ENCODE measurements at places on chromosomes 2 and 18. TPM values are rescaled to one million over a fixed set of nuclear protein-coding genes. Genes with fewer than 3 reads are reported as not detected.

TBC1D8 gene
- total RNA-seq, result 1.4 TPM

GRCh38 chr2:138720035-138720838 lies 60.0 kb downstream of the NXPH2 start:
- no peak for DNase-seq

DNA sequence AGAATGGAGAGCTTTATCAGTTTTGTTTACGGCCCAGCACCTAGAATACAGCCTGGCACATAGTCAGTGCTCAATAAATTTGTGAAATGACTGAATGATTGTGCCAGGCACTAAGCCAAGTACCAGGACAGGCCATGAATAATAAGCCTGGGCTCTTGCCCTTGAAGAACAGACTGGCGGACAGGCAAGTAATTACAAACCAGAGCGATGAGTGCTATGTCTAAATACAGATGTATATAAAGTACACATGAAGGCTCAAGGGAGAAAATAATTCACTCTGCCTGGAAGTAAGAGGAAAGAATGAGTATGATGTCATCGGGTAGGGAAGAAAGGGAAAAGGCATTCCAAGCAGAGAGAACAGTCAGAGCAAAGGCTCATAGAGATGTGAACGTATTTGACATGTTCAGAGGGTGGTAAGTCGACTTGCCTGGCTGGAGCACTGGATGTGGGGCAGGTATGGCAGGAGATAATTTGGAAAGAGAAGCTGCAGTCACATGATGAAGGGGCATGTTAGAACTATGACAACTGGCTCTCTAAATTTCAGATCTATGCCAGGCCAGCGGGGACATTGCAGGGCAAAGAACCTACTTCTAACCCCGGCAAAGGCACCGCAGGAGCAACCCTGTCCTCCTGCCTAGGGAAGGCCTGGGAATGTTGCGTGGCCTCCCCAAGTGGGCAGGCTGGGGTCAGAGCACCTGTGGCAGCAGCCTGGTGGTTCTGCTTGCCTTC lies 119.1 kb upstream of the STPG4 start:
- no peak for DNase-seq

DNA sequence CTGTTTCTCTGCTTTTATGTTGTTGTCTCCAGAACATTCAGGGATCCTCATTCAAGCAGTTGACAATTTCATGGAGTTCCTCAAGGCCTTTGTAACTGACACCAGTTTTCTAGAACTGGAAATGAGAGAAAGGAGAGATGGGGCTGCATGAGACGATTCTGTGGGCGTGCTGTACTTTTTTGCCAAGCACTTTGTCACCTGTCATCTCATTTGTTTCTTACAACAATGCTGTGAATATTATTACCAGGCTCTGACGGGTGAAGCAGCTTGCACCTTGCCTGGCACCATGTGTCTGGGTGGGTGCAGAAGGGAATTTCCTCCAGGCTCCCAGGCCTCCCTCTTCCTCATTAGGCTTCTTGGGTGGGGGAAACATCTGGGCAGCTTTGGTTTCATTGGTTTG lies 22.2 kb upstream of the ATOH8 start:
- DNase-seq, result no peak

DNA sequence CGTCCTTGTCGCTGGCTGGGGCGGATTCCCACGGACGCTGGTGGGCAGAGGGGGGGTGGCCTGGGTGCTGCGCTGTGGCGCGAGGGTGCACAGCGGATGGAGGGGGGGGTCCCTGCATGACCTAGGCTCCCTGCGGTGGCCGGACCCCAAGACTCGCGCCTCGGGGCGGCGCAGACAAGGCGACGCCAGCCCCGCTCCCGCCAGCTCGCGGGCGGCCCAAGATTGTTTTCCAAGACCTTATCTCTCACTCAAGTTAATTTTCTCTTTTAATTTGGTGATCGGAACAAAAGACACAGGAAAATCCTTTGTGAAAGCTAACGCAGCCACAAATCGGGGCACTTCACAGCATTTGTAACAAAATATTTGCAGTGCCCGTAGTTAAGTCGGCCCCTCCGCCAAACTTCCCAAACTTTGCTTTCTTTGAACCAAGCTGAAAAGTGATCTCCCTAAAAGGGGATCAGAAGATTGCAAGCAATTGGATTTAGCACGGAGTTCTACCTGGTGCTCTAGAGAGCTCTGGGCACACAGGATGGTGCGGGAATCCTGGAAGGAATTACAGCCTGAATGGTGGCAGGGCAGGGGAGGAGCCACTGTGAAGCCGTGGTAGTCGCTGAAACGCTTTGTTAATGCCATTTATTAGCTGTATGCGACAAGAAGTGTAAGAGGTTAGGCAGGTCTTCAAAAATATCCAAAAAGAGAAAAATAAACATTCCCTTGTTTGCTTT lies 4.8 kb upstream of the ID2 start:
- no peak for DNase-seq

GRCh38 chr2:120802158-120802557 lies 66.5 kb downstream of the GLI2 start:
- DNase-seq, result no peak

Data from activated naive CD8-positive, alpha-beta T cell treated with anti-CD3 and anti-CD28 coated beads, Interleukin-2, amount 10 ng/mL, durations not matched to agents 7 days and 5 days (primary cell).